Foreskin fibroblast (primary cell): ENCODE measurements at places on chromosomes 12 and 14.

DNA sequence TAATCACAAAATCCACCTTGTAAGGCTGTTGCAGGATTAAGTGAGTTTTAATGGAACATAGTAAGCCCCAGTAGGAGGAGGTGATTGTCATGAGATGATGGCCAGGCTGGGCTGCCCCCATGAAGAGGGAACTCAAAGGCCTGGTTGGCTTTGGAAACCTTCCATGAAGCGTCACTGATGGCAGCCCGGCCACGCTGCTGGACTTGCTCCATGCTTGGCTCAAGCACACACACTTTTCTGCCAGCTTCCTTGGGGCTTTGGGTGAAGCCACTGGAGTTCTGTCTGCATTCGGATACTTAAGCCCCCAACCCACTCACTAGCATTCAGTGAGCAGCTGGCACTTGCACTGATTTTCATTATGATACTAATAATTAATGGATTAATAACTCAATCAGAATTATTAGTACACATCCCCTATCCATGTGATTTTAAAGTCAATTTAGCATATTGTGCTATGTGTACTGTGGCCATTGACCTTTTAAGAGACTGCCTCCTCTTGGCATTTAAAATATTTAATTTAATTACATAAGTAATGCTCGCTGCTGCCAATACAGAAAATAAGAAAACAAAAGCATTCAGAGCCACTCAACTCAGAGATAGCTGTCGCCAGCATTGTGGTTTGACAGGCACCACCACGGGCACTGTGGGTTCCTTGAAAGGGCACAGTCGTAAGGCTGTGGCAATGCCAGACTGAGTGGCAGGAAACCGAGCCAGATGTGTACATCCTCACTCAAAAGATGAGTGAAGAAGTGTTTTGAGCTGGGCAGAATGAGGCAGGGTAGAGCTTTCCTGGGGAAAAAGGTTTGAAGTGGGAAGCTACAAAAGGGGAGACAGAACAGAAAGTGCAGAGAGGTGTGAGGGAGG lies 15.9 kb downstream of the KRT85 start:
- DNase-seq: no peak

DNA sequence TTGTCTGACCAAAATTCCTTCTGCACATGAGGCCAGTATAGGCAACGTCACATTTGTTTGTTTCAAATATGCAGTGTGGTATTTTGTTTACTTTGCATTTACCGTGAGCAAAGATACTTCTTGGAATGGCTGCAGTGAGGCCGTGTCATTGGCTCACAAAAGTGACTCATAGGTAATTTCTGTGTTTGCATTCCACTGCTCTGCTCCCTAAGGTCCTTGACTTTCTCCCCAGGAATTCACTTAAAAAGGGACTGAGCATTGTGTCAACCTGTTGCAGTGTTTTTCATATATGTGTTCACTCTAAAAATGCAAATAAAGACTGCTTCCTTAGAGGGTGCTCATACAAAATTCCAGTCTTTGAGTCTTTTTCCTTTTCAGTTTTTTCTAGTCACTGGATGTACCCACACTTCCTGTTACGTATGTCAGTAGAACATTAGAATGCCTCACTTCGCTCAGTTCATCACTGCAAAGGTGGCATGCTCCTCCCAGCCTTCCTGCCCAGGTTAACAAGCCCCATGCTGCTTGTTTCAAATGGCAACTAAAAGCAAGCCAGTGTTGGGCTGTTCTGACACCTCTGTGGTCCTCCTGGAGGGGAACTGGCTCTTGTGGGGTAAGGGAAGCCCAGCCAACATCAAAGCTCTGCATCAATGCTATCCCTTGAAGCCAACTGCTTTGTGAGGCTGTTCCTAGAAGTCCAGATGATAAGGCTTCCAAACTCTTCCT lies 9.1 kb downstream of the C12orf76 start:
- peak; percentile 90 for DNase-seq

GRCh38 chr12:52341066-52341580 lies 19.9 kb upstream of the KRT83 start:
- no peak for DNase-seq

DNA sequence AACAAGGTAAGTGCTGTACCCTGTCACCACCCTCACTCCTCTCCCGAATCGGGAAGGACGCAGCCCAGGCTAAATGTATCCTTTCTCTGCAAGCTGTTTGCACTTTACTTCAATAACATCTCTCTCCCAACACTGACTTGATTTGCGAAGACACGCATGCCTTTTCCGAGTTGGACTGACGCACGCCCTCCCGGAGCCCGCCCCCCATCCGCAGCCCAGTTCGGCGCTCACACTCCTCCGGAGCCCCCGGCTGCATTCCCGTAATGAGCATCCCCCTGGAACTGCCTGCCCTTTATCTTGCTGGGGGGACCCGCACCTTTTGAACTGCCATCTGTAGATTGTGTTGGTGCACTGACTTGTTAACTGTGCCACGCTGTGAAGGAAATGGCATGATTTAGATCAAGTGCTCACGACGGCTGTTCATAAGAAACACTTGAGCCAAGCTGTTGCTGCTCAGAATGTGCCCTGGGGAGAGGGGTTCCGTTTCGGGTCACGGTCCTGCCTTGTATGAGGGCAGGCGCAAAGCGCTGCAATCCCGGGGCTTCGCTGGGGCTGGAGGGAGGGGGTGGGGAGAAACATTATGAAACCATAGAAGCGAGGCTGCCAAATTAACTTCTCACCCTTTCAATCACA lies 176.6 kb upstream of the CDKN3 start:
- DNase-seq: peak; percentile 43

DNA sequence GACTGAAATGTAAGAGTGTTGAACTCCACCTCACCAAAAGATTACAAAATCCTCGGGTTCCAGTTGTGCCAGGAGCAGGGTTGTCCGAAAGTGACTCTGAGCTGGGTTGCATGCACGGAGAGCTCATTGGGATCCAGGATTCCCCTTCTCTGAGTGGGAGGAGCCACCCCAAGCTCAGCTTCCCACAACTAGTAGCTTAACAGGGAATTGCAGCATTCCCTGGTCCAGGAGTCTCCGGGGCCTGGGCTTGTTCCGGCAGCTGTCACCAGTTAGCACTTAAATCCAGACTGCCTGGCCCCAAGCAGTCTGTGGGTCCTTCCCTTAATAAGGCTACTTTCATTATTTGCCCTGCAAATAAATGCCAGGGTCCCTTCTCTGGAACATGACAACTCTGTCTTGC lies 50.1 kb downstream of the CD9 start:
- peak; percentile 26 for DNase-seq

GRCh38 chr14:103185051-103186029 lies 62.1 kb downstream of the TNFAIP2 start:
- DNase-seq: no peak

DNA sequence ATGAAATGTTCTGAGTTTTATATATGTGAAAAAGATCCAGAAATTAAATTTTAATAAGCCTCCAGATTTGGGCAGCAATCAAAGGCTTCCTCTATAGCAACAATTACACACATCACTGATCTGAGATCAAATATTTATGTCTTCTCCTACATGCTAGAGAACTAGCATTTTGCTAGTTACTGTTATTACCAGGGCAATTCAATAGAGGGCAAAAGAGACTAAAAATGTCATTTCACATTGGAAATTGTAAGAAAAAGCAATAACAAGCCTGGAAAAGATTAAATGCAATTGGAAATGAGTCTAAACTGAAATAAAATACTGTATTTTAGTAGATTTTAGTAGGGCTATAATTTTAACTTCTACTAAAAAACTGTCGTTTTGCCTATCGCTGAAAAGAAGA lies 32.6 kb upstream of the ANO6 start:
- no peak for DNase-seq

GRCh38 chr12:95582230-95583058 lies 31.2 kb upstream of the USP44 start:
- DNase-seq: peak; percentile 76

DNA sequence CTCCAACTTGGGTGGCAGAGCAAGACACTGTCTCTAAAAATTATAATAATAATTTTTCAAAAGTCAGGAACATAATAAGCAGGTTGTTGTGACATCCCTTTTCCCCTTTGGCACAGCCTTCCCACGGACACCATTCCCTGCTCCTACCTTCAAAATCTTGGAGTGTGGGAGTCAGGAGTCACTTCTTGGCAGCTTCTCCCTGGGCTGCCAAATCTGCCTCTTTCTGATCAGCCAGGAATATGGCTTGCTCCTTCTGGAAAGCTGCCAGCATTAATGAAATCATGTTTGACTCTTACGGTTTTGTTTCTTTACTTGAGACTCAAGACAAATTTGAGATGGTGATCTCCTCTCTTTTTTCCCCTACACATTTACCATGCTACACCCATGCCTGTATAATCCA lies 391.4 kb upstream of the SYT1 start:
- DNase-seq: peak; percentile 57

DNA sequence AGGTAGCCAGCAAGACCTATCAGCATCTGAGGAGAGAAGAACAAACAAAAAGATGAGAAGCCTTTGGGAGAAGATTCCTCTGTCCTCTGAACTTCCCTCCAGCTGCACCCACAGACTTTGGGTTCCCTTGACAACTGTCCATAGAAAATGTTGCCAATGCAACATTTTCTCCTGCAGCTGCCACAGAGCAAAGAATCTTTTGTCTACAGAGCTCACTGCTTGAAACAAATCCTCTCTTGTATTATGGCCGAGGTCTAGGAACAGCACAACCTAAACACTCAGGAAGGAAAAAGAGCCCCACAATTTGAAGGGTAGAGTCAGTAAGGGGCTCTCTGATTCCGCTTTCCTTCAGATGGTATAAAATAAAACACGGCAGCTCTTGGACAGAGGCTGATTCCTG lies 14.3 kb downstream of the POMT2 start:
- DNase-seq: no peak

DNA sequence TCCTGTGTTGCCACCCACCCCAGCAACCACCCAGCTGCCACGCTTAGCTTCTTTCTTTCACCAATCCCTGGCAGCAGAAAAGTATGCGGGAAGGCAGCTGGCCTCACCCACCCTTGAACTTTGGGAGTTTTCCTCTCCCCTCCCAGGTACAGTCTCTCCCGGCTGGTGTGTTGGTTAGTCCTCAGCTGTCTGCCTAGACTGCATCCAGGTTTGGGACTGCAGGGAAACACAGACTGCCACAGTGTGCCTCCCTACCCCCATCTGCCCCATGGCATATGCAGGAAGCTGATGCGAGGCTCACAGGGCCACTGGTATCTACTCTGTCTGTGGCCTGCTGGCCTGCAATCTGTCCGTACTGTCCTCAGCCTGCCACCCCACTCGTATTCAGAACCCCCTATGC lies 2.1 kb downstream of the CD9 start:
- no peak for DNase-seq

GRCh38 chr12:58917699-58918468 lies 2.4 kb downstream of the LRIG3 start:
- DNase-seq: no peak

DNA sequence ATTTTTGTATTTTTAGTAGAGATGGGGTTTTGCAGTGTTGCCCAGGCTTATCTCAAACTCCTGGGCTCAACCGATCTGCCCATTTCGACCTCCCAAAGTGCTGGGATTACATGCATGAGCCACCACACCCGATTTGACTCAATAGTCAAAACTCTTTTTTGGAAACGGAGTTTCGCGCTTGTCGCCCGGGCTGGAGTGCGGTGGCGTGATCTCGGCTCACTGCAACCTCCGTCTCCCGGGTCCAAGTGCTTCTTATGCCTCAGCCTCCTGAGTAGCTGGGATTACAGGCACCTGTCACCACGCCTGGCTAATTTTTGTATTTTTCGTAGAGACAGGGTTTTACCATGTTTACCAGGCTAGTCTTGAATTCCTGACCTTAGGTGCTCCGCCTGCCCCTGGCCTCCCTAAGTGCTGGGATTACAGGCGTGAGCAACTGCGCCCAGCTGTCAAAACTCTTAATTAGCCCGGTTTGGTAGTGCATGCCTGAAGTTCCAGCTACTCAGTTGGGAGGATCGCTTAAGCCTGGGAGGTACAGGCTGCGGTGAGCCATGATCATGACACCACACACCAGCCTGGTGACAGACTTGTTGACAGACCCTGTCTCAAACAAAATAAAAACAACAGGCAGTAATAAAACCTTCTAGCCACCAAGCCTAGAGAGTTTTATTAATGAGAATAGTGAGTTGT lies 12.4 kb downstream of the MED21 start:
- DNase-seq: no peak

DNA sequence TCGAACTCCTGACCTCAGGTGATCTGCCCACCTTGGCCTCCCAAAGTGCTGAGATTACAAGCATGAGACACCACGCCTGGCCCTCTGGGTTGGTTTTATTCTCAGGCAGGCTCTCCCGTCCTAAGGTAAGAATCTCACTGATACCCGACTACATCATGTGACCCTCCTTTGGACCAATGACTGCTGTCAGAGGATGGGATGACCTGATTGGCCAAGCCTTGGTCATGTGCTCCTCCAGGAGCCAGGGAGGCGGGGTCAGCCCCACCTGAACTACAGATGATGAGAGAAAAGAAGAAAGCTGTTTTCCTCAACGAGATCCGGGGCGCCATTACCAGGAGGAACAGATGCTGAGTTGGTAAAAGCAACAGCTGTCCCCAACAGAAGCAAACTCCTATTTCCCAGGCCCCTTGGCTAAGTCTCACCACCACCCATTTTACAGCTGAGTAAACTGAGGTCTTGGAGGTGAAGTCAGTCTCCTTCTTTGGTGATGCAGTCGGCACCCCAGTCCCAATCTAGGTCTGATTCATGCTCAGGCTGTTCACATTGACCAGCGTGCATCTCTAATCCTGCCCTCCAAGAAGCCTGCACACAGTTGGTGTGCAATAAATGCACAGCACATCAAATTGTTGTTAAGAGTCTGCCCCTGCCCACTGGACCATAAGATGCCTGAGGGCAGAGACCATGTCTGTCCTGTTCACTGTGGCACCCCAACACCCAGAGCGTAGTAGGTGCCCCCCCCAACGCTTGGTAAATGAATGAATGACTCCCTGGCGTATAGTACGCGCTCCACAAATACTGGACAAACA lies 118.8 kb downstream of the SCARB1 start:
- DNase-seq: peak; percentile 40

GRCh38 chr12:92143686-92144630 lies 1.7 kb downstream of the BTG1 start:
- DNase-seq: peak; percentile 95

- DNase-seq: no peak
These were observed 63.2 kb downstream of the TSPAN11 start for GRCh38 chr12:30989754-30990153.

DNA sequence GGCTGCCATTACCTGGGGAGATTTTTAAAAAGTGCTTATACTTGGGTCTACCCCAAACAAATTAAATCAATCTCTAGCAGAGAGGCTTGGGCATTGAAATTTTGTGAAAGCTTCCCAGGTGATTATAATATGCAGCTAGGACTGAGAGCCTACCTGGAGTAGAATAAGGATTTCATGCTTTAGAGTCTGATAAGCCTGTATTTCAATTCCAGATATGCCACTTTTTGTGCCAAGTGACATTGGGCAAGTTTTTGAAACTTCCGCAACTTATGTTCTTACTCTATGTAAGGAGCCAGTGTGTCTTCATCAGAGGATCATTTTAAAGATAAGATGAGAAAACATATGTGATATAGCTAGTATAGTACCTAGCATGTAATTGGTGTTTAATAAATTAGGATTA lies 159.8 kb upstream of the LRIG3 start:
- DNase-seq: no peak

GRCh38 chr12:63958876-63959580 lies 114.5 kb downstream of the SRGAP1 start:
- no peak for DNase-seq

GRCh38 chr12:112121780-112122565 lies 3.4 kb upstream of the TRAFD1 start:
- peak; percentile 90 for DNase-seq

GRCh38 chr12:21823581-21823980 lies 49.1 kb upstream of the KCNJ8 start:
- no peak for DNase-seq
